PC-3 (cell line): ENCODE measurements at places on chromosomes 7 and 10. TPM values are rescaled to one million over a fixed set of nuclear protein-coding genes. Genes with fewer than 3 reads are reported as not detected.

GRCh38 chr7:112080978-112081377 is 125.2 kb downstream of the DOCK4 start:
- peak; percentile 25 for DNase-seq

- DNase-seq = peak; percentile 41
Measured at GRCh38 chr10:24912215-24912614, 40.2 kb downstream of the PRTFDC1 start.

DNA sequence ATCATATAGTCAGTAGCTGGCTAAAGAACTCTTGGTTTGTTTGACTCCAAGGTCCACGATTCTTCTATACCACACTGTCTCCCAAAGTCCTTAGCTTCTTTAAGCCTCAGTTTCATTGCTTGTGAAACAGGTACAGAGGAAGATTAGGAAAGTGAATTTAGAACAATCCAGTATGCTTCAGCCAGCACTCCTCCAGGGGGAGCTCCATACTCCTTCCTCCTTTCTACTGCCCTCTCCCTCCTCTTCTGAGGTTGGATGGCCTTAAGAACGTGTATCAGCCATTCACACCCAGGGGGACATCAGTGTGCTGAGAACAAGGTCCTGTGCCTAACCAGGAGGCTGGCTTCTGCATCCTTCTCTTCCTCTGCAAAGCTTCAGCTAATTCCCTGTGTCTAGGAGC is 54.8 kb upstream of the CALD1 start:
- peak; percentile 53 for DNase-seq

DNA sequence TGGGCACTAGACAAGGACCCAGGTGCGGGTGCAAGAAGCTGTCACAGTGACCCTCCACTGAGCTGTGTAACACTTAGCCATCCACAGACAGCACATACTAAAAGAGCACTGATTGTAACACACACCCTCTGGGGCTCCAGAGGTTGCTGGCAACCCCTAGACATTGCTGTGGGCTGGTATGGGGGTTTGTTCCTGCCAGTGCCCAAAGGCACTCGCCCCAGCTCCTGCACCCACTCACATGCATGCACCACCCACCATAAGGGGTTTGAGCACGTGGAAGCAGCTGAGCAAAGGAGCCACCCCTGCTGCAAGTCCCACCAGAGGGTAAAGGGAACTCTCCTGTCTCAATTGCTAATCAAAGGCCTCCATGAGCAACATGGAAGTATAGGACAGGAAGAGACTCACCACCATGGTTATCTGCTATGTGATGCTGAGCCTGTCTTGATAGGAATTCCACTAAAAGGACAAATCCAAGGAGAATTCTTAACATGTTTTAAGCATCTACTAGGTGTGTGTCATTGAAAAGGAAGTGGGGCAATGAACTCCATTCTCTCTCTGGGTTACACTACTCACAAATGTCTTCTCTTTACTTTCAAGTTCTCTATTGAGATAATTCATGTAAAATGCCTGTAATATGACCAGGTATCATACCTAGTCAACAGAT is 103.1 kb downstream of the GFRA1 start:
- no peak for DNase-seq

DNA sequence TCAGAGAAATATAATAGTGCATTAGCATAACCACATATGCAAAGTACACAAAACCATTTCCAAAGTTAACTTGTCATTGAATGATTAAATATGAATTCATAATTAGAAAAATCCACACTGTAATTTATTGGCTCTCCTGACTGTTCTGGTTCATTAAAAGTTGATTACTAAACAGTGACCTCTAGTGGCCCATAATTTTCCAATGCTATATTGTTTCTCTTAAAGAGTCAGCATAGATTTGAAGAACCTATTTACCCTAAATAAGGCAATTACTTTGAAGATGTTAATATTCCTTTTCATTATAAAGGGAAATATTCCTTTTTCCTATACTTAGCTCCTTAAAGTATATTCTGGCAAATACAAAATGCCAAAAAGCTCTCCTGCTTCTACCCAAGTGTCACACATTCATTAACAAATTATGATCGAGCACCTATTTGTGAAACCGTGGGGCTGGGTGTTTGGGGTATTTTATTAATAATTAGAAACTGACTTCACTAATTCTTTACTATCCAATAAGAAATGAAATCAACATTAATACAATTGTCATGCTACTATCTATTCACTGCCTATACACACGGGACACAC is 86.2 kb downstream of the HIBADH start:
- peak; percentile 79 for DNase-seq

WAPL gene
- total RNA-seq = 24.5 and 26.0 TPM in 2 replicates

DNA sequence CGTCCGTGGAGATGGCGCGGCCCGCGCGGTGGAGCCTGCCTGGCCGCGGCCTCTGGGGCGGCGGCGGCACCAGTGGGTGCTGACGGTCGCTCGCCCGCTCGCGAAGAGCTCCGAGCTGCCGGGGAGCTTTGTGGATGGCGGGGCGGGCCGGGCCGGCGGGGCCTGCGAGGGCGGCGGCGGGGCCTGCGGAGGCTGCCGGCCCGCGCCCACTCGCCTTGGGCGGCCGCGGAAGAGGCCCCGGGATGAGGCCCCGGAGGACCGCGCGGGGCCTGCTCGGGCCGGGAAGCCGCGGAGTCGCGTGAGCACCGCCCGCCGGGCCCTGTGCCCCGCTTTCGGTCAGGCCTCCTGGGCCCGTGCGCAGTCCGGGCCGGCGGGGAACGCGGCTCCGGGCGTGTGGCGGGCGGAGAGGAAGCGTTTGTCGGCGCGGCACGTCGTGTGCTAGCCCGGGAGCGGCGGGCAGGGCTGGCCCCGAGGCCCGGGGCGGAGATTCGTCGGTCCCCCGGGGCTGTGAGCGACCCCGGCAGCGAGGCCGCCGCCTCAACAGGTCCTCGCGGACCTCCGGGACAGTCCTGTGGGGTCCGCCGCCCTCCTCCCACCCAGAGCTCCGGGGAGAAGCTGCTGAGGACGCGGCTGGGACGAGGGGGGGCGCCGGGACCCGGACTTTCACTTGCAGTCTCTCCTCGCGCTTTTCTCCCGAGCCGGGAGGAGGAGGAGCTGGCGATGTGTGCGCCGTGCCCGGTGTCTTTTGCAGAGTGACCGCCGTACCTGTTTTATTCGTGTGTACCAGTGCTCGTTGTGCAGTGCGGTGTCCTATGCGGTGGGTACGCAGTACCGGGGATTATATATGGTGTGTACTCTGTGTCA is 578 bp downstream of the ZMYND11 start:
- peak; percentile 26 for DNase-seq

DNA sequence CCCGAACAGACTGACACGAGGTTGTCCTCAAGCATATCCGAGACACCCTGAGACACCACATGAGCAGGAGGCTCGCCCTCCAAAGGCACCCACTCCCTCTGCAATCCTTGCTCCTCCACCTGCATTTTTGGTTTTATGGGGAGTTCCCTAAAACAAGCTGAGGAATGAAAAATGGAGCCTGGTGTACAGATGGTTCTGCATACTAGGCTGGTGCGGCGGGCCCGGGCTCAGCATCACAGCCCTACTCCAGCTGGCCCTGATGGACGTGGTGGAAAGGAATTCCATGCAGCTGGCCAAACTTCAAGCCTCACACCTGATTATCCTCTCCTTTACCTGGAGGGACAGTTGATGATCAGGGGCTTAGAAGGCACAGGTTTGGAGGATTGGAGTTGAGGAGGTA is 30.3 kb upstream of the JAKMIP3 start:
- no peak for DNase-seq
